ENCODE measurements at places on chromosomes 7 and 10.
A peak's percentile ranks its signal among the peaks of the same experiment; 100 is the strongest.

- no peak for DNase-seq
Observed at GRCh38 chr7:86949779-86950260, 109.6 kb downstream of the ELAPOR2 start.

DNA sequence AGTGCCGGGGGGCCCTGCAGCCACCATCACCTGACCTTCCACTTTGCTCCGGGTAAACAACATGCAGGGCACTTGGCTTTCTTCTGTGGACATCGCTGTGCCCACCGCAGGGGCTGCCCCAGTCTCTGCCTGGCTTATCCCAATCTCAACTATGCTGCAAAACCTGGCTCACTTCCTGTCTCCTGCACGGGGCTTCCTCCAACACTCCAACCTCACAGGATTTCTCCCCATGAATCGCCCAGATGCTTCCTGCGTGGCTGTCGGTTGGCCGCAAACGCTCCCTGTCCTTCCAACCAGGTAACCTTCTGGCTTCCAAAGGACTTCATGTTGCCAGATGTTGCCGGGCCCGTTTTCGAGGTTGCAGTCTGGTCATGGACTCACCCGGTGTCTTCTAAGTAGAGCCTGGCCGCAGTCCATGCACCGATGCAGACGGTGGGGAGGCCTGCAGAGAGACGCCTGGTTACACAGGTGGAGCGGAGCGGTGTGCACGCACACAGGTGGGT is 109.0 kb downstream of the VIPR2 start:
- DNase-seq, result no peak

DNA sequence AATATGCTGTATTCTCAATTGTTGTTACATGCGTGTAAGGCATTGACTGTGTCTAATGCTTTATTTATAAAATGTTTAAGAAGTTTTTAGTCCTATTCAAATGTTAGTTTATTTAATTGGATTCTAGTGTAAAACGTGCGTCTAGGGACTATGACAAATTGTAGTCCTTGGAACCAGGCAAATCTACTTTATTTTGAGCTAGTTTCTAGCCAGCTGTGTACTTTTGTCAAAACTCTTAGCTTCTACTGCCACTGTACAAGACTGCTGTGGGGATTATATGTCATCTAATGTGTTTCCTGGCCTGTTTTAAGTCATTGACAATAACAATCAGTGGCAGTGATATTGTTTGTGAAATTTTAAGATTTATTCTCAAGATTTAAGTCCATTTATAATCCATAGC is 220.5 kb upstream of the SEMA3D start:
- DNase-seq, result no peak

GRCh38 chr10:120600871-120601649 is 144.0 kb downstream of the PLPP4 start:
- DNase-seq, result peak; percentile 42

DNA sequence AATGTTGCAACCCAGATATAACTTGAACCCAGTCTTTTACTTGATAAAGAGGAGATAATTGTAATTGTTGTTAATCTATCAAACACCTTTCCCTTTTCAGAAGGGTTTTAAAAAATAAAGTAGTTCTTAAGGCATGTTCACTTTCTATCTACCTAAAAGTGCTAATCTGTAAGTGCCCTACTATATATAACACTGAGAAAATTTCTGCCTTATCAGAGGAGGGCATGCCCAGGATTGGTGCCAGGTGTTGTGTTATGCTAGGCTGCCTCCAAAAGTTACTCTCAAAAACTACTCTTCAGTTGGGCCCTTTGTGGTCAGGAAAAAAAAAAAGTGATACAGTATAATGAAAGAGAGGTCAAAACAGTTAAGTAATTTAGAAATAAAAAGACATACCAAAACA is 36.3 kb downstream of the SMNDC1 start:
- peak; percentile 42 for DNase-seq

DNA sequence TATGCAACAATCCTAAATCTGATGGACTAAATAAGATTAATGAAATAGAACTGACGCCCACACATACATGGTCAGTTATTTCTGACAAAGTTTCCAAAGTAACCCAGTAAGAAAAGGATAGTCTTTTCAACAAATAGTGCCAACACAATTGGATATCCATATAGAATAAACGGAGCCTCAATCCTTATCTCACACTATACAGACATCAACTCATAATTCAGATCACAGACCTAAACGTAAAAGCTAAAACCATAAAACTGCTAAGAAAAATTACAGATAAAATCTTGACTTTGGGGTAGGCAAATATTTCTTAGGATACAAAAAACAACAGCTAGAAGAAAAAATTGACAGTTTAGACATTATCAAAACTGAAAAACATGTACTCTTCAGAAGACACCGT is 8.5 kb downstream of the CACUL1 start:
- DNase-seq, result no peak

DNA sequence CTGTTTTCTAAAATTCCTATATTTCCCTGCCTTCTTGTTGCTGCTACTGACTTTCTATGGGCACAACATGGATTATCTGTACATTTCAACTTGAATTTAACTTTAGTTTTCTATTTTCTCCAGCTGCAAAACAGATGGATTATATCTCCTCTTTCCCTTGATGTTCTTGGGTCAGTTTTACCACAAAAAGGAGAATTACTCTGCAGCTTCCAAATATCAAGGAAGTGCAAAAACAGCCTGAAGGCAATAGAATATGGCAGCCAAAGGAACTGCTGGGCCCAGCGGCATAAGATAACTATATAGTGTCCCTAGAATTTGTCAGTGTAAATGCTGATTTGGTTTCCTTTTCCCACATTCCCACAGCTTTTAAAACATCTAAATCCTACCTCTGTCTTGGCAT is 29.1 kb downstream of the CPED1 start:
- DNase-seq, result no peak

DNA sequence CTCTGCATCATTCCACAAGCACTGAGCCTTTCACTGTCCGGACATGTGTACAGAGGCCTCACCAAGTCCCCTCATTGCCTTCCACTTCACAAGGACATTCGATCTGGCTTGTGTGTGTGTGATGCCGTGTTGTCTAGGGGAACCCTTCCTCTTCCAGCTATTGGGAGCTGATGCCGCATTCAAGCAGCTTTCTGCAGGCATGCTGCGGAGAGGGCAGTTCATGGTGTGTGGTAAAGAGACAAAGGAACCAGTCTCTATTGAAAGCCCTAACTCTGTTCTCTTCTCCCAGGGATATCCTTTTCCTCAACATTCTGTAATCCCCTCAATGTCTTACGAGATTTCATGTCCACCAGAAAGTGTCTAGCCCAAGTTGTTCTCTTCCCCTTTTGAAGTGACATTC is 141.6 kb downstream of the ALOX5 start:
- no peak for DNase-seq

All from pons (tissue), 1 donor.